ENCODE measurements at places on chromosomes 2 and 18.

GRCh38 chr18:463403-463802 lies 37.1 kb downstream of the COLEC12 start:
- no peak for DNase-seq

DNA sequence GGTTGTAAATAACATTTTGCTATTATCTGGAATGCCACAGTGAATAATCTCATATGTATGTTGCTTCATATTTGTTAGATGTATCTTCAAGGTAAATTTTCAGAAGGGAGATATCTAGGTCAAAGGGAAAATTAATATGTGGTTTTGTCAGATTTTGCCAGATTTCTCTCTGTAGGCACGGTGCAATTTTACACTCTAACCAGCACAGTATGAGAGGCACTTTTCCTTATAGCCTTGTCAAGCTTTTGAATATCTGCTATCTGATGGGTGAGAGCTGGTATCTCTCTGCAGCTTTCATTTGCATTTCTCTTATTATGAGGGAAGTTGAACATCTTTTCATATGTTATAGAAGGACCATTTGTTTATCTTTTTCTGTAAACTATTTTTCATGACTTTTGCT lies 175.7 kb upstream of the PGAP1 start:
- DNase-seq: no peak

DNA sequence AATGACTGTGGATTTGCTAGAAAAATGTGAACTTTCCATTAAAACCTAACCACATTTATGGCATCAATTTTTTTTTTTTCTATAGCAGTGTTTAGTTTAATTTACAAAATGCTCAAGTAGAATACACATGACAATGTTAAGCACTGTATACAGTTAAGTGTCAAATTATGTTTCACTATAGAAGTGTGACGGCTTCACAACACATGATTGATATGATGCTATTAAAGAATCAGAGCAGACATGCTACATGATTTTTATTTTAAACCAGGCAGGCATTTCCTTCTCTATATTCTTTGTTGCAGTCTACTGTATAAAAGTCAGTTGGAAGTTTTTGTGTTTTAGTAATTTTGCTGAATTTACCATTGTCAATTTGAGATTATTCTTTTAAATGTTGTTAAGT lies 43.6 kb downstream of the PROKR1 start:
- no peak for DNase-seq

DNA sequence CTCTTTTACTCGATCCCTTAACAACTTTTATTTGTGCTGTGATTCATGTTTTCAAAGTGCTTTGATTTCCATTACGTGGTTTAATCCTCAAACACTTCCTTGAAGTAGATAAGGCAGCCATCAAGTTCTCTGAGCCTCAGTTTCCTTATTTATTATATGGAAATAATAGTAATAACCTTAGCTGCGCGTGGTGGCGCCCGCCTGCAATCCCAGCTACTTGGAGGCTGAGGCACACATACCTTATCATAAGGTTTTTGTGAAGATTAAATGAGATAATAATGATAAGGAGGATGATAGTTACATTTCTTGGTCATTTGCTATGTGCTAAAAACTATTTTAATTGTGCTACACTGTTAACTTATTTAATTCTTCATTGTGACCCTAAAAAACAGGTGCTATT lies 305.7 kb downstream of the NRXN1 start:
- no peak for DNase-seq

DNA sequence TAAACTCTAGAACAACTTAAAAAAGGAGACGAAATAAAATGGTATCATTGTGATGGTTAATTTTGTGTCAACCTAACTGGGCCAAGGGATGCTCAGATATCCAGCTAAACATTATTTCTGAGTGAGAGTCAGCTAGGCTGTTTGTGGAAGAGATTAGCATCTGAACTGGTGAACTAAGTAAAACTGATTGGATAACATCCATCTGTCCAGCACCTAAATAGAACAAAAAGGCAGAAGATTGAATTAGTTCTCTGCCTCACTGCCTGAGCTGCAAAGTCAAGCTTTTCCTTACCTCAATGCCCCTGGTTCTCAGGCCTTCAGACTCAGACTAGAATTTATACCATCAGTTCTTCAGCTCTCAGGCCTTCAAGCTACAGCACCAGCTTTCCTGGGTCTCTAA lies 30.0 kb downstream of the PPP3R1 start:
- no peak for DNase-seq

DNA sequence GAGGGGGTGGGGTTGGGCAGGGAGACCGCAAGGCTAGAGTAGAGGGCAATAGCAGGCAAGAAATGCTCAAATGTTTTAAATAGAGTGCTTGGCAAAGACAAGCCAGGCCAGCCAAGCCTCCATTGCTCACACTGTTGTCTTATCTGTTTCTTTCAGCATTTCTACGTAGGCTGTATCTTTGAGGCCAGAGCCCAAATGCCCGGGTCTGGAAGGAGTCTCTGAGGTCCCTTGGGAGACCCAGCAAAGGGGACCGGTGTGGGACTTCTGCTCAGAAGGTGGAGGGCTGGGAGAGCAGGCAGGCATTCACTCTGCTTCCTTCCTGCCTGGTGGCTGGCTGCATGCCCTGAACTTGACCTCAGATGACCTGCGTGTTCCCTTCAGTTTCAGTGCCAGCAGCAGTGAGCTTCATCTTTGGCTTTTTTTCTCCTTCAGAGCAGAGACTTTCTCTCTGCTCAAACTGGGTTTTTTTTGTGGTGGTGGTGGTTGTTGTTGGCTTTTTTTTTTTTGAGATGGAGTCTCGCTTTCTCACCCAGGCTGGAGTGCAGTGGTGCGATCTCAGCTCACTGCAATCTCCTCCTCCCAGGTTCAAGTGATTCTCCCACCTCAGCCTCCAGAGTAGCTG lies 13.7 kb upstream of the TET3 start:
- peak; percentile 39 for DNase-seq

DNA sequence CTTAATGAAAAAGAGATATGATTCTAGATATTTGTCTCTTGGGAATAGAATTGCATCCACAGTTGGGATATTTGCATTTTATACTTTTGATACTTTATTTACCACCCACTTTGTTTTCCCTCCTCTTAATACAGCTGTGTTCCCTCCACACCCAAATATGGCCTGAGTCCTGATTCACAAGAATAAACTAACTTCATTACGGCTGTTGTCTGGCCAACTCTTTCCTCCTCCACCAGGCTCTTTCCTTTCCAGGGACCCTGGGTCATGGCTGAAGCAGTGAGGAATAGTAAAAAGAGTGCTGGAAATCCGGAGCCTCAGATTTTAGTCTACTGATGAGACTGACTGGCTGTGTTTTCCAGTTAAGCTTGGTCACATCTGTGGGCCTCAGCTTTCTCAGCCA lies 48.4 kb upstream of the STAM2 start:
- DNase-seq: no peak

DNA sequence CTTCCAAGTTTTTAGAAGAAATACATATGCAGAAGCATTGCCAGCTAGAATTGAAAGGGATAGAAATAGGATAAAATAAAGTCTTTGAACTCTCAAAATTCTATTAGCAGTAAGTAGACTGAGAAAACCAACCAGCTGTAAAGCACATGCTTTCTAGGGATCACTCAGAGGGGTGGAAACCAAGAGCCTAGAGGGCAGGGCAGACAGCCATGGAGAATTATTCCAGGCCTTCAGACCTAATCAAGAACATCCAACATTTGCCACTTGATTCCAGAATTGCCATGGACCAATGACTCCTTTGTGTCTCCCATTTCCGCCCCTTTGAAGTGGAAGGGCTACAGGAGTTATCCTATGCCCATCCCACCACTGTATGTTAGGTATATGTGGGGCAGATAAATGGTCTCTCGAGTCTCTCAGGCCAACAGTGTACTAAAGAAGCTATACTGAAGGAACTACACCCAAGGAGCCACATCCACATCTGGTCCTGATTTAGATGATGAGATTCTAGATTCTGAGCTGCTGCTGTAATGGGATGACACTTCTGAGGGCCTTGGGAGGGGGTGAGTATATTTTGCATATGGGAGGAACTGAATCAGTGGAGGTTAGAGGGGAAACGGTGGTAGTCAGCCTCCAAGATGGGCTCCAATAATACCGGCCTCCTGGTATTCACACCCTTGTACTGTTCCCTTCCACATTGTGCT lies 4.0 kb downstream of the FARSB start:
- no peak for DNase-seq

DNA sequence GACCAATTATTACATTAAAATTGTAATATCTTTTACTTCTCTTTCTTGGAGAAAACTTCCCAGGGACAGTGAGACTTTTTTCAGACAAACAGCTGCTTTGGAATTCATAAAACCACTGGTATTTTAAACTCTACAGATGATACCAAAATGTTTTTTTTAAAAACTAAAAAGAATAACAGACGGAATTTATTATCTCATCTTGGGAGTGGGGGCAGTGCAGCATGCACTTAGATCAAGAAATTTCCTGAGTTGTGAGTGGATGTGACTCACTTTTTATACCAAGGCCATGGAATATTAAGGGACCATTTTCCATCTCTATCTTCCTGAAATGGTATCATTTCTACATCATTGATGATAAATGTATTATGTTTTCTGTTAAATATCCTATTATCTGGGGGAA lies 422.8 kb upstream of the HNRNPA3 start:
- no peak for DNase-seq

- no peak for DNase-seq
Observed at GRCh38 chr18:35938158-35938557, 34.3 kb upstream of the RMP24 start.

DNA sequence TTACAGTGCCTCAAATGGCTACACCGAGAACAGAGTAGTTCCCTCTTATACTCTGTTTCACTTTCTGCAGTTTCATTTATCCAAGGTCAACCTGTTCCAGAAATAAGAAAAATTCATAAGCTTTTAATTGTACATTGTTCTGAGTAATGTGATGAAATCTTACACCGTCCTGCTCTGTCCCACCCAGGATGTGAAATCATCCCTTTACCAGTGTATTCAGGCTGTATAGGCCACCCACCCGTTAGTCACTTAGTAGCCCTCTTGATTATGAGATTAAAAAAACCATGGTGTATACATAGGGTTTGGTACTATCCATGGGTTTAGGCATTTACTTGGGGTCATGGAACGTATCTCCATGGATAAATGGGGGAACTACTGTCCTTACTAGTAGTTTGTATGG lies 29.8 kb downstream of the STARD6 start:
- no peak for DNase-seq

GRCh38 chr2:168246483-168247340 lies 683 bp downstream of the STK39 start:
- DNase-seq: peak; percentile 78

DNA sequence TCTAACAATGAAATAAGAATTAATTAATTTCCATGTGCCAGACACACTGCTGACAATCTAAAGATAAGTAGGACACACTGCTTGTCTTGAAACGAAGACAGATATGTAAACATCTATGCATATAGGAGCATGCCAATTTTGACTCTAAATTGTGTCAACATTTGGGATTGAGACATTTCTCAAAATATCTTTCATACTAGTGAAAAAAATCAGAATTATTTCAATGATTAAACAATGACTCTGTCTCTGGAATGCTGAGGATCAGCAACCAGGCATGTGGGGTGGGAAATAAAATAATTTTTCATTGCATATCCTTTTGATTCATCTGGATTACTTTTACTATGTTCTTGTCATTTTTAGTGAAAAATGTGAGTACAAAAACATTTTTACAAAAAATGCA lies 262.6 kb upstream of the SYT4 start:
- no peak for DNase-seq

DNA sequence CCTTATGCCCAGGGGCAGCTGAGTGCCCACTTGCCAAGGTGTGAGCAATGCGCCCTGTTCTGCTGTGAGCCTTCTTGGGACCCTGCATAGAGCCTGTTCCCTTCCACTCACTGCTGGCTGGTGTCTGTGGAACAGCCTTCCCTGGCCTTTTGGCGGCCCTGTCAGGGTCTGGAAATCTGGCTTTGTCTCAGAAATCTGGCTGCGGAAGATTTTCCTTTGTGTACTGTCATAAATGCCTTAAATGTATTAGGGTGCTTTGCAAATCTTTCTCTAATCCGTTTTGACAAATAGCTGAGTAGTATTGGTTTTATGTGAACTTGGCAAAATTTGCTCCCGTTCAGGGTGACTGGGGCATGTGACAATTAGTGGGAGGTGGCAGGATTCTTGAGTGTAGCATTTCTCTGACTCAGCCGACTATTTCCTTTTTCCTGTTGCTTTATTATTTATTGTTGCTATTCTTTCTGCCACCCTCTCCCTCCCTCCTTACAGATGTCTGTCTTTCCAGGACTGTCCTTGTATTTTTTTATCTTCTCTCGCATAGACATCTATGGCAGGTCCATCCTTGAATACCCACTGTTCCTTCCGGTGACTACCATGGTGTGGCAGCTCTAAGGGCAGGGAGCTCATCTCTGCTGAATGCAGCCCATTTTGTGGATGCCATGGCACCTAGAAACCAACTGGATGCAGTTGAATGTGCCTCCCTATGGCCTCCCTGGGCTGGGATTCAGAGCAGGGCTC lies 41.8 kb downstream of the LDLRAD4 start:
- DNase-seq: no peak

DNA sequence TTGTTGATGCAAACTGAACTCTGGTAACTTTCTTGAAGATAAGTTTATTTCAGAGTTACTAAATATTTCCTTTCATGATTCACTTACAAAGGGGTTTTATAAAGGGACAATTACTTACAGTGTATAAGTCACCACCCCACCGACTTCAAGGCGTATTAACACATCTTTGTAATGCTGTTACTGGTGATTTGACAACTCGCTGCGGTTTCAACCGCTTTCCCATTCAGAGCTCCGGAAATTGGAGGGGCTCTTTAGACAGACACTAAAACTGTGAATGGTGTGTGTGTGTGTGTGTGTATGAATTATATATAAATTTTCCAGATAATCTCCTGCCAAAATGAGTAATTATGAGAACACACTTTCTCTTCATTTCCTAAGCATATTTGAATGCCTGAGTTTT lies 4.9 kb downstream of the TM4SF20 start:
- DNase-seq: peak; percentile 12

GRCh38 chr18:11320986-11321385 lies 171.6 kb upstream of the PIEZO2 start:
- DNase-seq: no peak

DNA sequence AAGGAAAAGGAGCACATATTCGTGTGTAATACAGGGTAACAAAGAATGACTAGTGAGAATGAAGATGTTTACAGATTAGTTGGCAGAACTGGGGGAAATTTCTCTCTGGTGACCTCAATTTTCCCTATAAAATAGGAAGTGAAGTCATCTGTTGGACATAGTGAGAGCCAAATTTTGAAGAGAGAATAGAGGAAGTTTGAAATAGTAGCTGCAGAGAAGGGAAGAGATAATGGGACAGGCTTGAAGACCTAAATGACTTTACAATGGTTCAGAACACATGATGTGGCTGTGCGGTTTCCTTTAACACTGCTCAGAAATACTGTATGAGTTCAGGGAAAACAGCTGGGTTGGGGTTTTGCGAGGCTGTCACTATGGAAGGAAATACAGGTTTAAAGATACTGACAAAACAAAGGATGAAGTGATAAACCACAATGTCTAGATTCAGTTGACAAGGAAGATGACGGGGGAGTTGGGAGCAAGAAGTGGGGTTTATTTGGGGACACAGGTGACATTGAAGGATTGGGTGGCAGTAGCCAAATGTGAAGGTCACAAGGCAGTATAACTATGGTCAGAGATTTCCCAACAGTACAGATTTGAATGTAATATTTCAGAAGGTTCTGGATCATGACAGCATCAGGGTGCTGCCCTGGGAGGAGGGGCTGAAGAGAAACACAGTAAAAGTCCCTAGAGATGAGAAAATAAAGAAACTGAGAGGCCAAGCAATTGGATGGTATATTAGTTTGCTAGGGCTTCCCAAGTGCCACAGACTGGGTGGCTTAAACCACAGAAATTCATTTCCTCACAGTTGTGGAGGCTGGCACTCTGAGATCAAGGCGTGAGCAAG lies 82.6 kb upstream of the TANK start:
- DNase-seq: peak; percentile 60
